ENCODE measurements at places on chromosomes 5 and 9. TPM values are rescaled to one million over a fixed set of nuclear protein-coding genes. Genes with fewer than 3 reads are reported as not detected.

DNA sequence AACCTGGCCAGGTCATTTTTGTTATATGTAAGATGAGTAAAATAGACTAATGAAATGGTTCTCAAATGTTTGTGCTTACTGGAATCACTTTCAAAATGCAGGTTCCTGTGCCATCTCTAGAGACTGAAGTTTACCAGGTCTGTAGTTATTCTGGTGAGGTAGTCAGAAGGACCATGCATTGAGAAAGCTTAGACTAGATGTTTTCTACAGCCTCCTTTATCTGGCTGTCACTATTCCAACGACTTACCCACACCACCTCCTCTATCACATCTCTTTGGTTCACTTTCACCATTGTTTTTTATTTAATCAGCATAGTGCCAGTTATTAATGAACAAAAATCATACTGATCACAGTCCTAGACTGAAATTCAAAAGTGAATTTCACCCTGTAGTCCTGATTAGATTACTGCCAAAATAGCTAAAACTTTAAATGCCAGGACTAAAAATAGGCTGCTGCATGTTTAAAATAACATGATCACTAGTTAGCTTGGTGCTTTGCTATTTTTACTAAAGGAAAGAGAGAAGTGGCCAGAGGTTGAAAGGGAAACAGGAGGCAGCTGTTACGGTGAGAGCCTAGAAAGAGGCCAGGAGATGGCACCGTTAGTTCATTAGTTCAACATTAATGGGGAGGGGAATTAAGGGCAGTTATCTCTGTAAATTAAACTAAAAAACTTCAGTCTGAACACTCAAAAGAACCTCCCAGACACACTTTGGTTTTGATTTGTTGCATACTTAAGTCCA lies 13.9 kb upstream of the FNIP1 start:
- no peak for DNase-seq

DNA sequence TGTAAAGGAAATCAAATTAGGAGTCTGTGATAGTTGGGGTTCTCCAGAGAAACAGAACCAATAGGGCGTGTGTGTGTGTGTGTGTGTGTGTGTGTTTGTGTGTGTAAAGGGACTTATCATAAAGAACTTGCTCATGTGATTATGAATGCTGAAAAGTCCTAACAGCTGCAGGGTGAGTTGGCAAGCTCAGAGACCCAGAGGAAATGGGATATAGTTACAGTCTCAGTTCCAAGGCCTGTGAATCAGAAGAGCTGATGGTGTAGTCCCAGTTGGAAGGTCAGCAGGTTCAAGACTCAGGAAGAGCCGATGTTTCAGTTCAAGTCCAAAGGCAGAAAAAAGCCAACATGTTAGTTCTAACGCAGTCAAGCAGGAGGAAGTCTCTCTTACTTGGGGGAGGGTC lies 214.2 kb downstream of the ELAVL2 start:
- no peak for DNase-seq

DNA sequence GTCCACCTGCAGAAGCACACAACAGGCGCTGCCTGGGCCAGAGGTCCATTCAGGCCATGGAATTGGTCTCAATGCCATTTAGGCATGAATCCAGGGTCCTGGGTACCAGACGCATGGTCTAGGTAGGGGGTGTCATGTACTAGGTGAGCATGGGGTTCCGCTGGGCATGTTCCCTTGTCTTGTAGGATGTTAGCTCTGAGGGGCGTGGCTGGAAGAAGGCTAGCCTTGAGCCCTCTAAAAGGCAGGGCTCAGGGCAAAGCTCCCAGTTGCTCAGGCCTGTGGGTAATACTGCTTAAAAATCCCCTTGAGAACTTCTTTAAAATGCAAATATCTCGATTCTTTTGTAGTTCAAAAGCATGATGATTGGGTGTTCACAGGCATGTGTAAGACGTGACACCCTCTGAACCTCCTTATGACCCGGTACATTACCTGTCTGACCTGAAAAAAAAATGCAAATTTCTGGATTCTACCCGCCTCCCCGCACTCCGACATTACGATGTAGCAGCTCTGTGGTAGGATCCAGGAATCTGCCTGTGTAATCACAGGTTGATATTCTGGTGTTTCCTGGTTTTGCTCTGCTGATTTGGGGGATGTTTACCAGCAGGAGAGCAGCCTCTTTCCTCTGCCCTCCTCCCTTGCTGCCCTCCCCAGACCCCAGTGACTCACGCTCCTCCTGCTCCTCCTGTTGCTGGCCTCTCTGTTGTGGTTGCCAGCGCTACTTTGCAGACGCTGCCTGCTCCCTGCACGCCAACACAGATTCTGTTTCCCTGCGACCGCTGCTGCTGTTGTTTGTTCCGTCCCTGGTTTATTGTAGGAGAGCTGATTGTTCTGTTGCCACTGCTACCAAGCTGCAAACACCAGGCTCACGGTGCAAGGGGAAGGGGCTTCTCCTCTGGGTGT lies 5.7 kb downstream of the TMC1 start:
- DNase-seq = peak; percentile 90

DNA sequence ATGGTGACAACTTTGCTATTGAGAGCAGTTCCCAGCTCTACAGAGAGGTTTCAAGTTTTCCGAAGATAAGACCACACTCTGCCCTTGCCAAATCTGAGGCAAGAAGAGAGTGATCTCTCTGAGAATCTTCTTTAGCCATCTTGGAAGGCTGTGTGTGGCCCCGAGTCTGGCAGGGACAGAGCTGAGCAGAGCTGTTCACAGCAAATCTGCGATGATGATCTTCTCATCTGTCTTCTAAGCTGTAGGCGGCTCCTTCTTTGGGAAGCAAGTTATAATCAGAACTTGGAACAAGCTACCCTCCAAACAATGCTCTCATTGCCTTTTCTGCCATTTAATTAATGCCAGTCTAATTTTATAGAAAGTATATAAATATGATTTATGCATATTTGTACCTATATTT lies 379.0 kb upstream of the MEF2C start:
- no peak for DNase-seq

GRCh38 chr5:68224509-68225187 lies 9.1 kb downstream of the PIK3R1 start:
- no peak for DNase-seq

- DNase-seq = no peak
Measured at GRCh38 chr5:80067016-80067415, 31.9 kb downstream of the THBS4 start.

GRCh38 chr9:84371737-84372136 lies 31.2 kb upstream of the SLC28A3 start:
- DNase-seq = no peak

DNA sequence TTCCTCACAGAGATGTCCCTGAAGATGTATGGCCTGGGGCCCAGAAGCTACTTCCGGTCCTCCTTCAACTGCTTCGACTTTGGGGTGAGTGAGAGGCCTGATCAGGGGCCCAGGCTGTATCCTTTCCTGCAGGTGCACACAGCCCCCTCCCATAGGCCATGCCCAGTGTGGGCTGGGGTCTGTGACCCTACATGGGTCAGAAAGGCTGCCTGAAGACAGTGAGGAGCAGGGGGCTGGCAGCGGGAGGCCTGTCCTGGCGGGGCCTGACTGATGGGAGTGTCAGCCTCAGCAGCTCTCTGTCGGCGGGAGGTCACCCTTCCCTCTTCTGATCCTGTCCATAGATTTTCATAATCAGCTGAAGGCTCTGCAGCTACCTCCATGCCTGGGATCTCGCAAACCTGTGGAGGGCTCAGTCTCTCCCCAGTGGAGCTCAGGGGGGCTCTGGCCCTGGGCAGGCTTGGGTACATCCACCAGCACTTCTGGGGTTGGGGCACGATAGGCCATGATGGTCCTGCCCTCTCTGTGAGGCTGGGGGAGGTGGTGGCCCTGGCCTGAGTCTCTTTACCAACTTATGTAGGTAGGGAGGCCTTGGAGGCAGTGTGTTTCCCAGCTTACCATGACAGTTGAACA lies 98.5 kb downstream of the CACNA1B start:
- no peak for DNase-seq

GRCh38 chr5:72458407-72458806 lies 48.8 kb downstream of the ZNF366 start:
- no peak for DNase-seq

DNA sequence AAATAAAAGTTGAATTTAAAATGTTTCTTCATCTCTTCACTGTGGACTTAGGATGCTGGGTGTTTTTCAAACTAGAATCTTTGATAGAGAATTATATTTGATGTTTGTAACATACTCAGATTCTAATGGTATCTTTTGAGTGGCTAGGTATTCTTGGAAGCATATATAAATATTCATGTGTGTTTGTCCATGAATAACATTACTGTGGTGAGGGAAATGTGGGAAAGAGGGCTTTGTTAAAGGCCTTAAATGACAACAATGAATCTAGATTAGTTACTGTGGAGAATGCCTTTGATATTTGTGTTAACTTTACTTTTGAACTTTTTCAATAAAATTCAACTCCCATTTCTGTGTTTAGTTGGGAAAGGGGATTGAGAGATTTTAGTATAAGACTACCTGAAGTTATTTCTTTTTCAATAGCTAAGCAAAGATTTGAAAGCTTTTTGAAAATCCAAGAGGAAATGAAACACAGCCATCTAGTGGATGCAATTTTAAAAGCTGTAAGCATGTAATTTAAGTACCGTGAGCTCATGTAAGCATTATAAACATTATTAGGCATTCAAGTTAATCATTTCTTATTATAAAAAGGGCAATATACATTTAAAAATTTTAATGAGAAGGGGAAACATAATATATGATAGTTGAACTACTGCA lies 69.6 kb downstream of the CCDC171 start:
- no peak for DNase-seq

GRCh38 chr9:107760469-107761242 lies 271.1 kb upstream of the KLF4 start:
- DNase-seq = no peak

DNA sequence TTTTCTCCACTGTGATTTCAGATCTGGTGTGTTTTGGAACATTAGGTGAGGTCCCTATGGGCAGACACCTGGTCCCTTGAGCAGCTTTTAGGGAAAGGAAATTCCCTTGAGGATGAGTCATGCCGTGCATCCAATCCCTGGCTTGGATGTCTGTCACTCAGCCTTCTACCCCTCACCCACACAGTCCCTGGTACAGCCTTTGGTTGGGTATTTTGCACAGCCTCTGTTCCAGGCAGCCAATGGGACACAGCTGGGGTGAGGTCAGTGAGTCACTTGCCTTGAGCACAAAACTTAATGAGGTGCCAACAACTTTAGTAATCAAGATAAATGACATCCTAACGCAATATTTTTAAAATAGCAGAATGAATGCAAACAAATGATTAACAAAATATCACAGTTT lies 22.7 kb upstream of the SVEP1 start:
- no peak for DNase-seq

DNA sequence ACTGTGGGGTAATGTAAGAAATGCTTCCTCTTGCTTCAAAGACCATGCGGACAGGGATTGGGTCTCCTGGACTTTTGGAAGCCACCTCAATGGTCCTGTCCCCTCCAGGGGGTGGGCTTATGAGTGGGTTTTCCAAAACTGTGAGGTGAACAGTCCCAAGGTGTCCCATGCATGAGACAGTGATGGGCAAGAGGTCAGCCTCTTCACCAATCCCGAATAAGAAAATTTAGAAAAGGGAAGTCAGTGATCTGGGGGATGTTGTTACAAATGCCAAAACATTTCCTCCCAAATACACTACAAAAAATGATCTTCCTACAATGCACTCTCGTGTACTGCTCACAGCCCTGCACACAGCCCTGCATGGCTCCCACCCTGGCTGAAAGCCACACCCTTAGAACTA lies 215.7 kb upstream of the TBC1D2 start:
- DNase-seq = no peak

DNA sequence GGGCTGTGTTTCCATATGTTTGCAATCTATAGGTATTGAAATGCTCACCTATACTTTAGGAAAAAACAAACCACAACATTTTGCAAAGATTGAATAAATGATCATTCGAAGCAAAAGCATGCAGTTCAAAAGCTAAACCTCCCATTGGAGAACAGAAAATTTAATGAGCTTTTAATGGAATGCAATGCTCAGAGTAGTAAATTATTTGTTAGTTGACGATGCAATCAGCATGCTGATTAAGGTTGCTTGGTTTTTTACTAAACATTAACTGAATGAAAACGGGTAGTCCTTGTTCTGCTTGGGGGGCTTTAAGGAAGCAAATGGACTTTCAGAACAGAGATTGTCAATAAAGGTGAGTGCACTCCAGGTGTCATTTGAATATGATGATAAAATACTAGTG lies 123.3 kb upstream of the TMEM161B start:
- no peak for DNase-seq

DNA sequence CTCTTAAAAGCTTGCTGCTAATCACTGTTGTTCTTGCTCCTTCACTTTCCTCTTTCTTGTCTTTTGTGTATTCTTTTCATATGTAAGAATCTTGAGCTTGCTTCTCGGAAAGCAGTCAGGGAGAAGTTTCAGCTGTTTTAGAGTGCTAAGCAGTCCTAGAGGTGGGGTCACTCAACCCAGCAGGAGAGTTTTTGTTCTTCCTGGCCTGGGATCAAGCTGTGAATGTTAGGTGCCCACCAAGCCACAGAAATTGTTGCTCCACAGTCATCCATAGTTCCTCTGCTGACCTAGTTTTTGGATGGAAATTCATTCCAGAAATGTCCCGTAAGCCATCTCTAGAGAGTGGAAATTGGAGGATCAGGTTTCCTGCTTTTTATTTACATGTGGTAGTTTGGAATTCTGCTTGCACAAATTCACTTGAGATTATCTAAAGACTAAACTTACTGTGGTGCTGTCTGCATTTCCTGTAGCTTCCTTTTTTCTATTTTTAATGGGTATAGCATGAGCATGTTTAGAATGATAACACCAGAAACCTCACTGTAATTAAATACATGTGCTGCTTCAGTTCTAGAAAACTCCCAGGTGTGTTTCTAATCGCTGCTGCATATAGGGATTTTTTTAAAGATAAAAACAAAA lies 108.7 kb downstream of the MAST4 start:
- no peak for DNase-seq

DNA sequence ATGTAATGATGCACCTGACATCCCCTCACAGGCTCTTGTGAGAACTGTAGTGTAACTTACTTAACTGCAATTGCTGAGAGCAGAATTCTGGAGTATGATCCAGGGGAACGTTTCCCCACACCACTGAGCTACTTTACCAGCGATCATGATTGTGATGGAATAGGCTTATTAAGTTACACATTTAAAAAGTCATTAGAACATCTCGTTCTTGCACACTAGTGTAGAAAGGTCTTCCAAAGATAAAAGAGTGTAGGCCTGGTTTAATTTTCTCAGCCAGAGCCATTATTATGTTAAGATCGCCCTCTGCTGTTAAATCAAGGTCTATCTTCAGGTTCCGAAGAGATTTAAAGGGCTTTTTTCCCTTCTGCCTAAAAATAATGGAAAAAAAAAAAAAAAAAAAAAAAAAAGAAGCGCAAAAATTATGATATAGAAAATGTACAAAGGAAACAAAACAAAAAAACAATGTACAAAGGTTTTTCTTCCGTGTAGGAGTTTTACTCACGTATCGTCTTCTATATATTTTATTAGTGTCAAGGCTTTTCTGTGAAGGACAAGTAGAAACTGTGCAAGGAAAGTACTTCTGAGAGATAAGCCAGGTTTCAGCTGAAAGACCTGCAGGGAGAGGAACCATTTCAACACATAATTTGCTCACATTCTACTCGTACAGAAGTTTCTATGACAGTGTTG lies 18.6 kb upstream of the MOB3B start:
- no peak for DNase-seq

Gene NOXA1
- total RNA-seq = 0.97 TPM

Gene NDFIP1
- 86.7 TPM for total RNA-seq

Gene SYNPO
- total RNA-seq = 0.14 TPM

Gene CDH12
- not detected for total RNA-seq

Data from activated CD4-positive, alpha-beta T cell treated with anti-CD3 and anti-CD28 coated beads for 36 hours (primary cell).